Muscle of arm (tissue), 14 donors: ENCODE measurements at places on chromosomes 5 and 9. TPM values are rescaled to one million over a fixed set of nuclear protein-coding genes. Genes with fewer than 3 reads are reported as not detected.

DNA sequence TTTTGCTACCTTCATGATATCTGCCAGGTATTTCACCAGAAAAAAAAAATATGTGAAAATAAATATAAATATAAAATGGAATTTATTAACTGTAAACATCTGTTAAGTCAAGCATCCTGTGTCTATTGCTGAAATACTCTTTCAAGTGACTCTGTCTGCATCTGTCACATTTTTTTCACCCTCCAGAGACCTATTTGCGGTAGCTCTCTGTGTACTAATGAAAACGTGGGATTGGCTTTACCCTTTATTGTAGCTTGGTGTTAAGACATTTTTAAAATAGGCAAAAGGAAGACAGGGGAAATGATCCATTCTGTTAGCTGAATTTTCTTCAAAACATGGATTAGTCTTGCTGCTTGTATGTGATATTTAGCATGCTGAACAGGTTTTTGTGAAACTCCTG lies 536.0 kb upstream of the WWC1 start:
- no peak for DNase-seq

C5orf46 gene
- polyA plus RNA-seq, result not detected

ADAMTS2 gene
- 28.4 TPM for polyA plus RNA-seq

DNA sequence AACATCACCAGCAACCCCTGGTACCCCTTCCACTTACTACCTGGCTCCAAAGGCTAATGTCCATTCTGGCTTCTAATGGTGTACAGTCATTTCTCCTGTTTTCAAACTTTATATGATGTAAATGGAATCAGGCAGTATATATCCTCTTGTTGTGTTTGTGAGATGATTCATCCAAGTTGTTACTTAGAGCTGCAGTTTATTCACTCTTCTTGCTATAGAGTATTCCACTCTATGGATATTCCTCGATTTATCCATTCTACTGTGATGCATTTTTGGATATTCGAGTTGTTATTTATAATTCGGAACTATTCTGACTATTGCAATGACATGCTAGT lies 32.4 kb downstream of the IRF1 start:
- no peak for DNase-seq

DNA sequence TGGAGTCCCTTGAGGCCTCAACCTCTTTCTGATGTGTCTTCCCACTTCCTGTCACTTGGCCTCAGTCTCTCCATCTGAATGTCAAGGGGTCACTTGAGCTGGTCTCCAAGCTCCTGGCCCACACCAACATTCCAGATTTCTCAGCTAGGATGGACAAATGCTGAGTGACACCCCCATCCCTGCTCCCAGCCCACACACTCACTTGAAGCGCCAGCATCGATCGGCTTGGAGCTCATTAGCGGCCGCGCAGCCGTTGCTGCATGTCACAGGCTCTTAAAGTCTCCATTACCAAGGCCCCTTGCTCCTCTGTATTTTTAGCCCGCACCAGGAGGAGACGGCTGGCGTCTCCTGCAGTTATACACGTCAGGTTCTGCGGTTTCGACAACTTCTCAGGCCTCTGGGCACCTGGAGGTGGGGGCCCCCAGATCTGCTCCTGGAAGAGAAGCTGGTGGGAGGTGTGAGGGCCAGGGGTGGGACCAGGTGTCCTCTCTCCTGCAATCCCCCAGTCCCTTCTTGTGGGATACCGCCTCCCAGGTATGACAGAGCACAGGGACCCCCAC lies 33.4 kb upstream of the ARAP3 start:
- no peak for DNase-seq

SEMA5A gene
- polyA plus RNA-seq, result 46.7 TPM
